ENCODE measurements at places on chromosomes 3 and 15. TPM values are rescaled to one million over a fixed set of nuclear protein-coding genes. Genes with fewer than 3 reads are reported as not detected.

DNA sequence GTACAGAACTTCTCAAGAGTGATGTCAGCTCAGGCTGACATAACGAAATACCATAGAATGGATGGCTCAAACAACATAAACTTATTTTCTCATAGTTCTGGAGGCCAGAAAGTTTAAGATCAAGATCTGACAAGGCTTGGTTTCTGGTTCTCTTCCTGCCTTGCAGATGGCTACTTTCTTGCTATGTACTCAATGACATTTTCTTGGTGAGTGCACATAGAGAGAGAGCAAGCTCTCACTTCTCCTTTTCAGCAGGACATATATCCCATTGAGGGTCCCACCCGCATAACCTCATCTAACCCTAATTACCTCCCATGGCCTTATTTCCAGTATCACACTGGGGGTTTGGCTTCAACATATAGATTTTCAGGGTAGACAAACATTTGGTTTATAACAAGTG, 1072.1 kb downstream of the PLOD2 start:
- no peak for DNase-seq

DNA sequence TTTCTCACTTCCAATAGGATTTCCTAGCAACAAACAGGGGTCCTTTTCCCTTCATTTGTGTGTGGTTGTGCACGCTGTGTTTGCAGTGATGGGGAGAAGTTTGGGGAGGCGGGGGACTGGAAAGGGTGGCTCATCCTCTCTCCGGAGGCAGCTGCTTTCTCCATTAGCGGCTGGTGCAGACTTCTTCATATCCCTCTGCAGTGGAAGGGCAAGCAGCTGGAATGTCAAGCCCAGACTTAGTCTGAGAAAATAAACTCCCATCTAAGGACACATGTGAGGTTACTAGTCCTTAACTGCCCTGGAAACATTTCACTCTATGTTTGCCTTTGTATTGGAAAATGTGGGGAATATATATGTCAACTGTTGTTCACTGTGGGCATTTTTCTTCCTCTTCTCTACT, 467.0 kb upstream of the RASGRP1 start:
- DNase-seq = no peak

DNA sequence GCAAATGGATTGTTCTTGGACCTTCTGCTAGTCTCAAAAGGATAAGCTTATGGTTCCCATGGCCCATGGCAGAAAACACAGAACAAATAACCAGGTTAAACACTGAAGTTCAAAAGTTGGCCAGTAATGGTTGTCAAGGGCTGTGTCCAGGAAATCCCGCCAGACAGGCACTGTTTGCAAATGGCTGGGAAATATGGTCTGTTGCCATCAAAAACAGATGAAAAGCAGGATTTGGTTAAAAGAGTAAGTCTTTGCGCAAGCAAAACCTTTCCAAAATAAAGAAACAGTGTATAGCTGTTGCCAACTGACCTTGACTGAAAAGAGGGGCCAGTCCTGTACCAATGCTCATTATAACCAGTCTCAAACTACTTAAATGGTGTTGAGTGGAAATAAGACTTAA, 58.6 kb downstream of the WWTR1 start:
- DNase-seq = no peak

- no peak for DNase-seq
These were observed 38.5 kb upstream of the CPB1 start for GRCh38 chr3:148789146-148789545.

GRCh38 chr3:88584451-88584850, 434.7 kb downstream of the C3orf38 start:
- no peak for DNase-seq

DNA sequence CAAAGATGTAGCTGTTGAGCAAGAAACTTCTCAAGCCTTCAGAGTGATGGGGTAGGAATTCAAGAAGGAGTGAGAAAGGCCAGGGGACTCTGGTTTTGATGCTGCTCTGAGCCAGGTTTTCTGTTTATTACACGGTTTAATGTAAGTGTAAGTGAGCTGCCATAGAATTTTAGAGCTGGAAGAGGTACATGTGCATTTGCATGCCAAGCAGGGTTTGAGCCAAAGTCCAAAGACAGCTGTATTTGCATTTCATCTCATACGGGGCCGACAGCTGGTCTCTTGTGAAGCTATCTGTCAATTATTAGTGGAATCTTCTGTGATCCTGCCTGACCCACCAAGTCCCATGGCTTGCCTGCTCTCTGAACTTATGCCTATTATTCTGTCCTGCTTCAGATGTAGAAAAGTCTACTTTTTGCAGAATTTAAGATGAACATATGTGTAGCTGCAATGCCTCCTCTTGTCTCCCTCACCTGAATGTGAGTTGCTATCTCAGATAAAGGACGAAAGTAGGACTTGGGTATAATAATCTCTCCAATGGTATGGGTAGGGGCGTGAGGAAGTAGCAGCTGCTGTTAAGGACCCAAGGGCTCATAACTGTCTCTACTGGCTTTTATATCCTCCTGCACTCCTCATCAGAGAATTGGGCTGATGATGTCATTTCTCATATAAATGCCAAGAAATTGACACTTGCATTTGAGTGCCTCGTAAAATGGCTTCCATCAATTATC, 160.0 kb downstream of the SQOR start:
- DNase-seq = no peak

C2CD4A gene
- 0.61 TPM for total RNA-seq

LSG1 gene
- 41.4 TPM for total RNA-seq

DNA sequence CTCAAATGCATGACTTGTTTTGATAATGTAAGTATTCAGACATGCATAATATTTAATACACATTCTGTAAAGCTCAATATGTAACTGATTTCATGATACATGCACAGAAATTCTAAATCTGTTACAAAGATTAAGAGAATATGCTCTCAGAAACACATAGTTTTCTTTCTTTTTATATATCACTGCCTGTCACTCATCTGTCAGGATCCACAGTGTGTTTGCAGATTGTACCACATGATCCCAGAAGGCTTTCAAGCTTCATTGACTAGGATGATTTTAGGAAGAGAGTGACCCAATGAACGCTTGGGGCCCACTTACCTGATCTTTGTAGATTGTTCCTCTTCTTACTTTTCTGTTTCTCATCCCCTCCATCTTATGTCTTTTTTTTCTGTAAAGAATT, 261.9 kb downstream of the CACNA2D3 start:
- no peak for DNase-seq

GRCh38 chr3:46852839-46853355, 10.3 kb downstream of the MYL3 start:
- peak; percentile 3 for DNase-seq

DNA sequence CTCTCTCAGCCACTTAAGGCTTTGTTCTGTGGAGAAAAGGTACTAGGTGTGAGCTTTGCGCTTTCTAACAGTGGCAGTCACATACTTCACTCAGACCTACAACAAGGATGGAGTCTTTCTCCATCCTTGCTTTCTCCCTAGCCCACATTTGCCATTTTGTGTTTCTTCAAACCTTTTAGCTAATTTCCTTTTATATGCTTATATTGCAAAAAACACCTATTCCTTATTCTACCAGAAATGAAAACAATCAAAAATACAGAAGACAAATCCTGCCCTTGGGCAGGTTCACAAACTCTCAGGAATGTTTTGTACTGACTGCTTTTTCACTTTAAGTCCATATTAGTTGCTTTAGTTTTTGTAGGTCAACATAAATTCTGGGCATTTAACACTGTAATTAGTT, 914.2 kb downstream of the SQOR start:
- no peak for DNase-seq

NR2E3 gene
- not detected for total RNA-seq

GRCh38 chr3:149792452-149793270, at the start of gene ANKUB1:
TSS of gene ANKUB1 (minus strand) at chr3:149792554. CDS start at chr3:149792366, 188 bp downstream.
- no peak for DNase-seq

GRCh38 chr3:20668411-20668810, 482.4 kb upstream of the SGO1 start:
- DNase-seq = no peak

GRCh38 chr15:68584756-68585573, 6.2 kb downstream of the CORO2B start:
- no peak for DNase-seq

DNA sequence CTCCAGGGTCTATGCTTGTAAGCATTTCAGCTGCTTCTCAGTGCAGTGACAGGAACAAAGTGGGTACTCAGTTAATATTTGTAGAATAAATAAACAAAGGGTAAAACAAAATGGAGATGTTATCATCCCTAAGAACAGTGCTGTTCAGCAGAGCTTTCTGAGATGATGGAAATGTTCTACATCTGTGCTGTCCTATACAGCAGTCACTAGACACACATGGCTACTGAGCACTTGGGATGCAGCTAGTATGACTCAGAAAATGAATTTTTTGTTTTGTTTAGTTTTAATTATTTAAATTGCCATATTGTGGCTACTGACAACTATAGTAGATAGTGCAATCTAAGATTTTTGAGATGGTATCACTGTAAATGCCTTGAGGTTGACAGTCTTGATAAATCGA, 283.8 kb upstream of the ADAMTS9 start:
- no peak for DNase-seq

- DNase-seq = no peak
These were observed 30.0 kb upstream of the SLC6A1 start for GRCh38 chr3:10962481-10963036.

- DNase-seq = no peak
These were observed 527.6 kb downstream of the DIPK2A start for GRCh38 chr3:144499001-144499930.

CPEB1 gene
- total RNA-seq = 0.16 TPM

- no peak for DNase-seq
These were observed 29.7 kb downstream of the OR4F15 start for GRCh38 chr15:101841656-101842055.

GRCh38 chr3:189792046-189792929, 161.1 kb downstream of the TP63 start:
- DNase-seq = no peak

- no peak for DNase-seq
These were observed 18.1 kb downstream of the CSRNP1 start for GRCh38 chr3:39135170-39135805.

AGBL1 gene
- 0.05 TPM for total RNA-seq

PLA2G4B gene
- total RNA-seq = 6.9 TPM

GRCh38 chr3:126543457-126544061, 15.2 kb downstream of the C3orf22 start:
- no peak for DNase-seq

GRCh38 chr3:66437341-66437929, 63.4 kb downstream of the LRIG1 start:
- DNase-seq = no peak

DNA sequence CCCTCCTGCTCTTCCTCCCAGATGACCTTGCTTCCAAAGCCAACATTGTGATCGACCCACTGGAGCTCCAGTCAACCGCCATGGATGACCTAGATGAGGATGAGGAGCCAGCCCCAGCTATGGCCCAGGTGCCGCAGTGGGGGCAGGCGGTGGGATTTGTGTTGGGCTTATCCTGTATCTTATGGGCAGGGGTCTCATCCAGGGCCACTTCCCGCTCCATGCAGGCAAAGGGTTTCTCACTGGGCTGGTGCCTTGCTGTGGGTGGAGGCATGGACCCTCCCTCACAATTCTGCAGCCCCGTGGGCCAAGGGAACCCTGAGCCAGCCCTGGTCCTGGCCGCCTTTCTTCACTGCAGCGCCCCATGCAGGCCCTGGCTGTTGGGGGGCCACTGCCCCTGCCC, 14.9 kb downstream of the AMIGO3 start:
- no peak for DNase-seq

DNA sequence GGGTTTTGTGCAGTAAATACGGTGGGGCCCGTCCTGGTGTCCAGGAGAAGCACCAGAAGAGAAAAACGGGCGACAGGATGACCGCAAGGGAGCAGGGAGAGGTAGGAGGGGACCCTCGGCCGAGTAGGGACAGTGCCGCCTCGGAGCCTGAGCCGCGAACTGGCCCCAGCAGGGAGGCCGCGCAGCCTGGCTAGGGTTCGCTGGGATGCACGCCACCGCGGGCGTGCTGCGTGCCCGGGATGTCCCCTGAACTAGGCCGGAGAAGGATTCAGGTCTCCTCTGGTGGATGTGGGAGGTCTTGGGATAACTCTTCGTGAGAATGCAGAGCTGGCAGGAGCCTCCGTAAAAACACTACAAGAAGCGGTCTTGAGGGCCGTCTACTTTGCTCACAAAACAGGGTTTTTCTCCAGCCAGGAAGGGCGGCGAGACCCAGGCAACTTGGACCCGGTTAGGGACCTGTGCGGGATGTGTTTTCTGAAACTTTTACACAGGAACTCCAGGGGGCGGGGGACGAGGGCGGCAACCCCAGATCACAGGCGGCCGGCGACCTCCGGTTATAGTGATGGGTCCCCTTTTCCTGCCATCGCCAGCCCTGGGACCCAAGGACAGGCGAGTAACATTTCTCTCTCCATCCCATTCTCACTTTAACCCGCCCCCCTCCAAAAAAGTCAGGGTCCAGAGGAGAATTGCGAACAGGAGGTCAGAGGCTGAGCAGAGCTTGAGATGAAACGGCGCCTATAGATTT, 35.5 kb downstream of the NR2F2 start:
- DNase-seq = no peak

DNA sequence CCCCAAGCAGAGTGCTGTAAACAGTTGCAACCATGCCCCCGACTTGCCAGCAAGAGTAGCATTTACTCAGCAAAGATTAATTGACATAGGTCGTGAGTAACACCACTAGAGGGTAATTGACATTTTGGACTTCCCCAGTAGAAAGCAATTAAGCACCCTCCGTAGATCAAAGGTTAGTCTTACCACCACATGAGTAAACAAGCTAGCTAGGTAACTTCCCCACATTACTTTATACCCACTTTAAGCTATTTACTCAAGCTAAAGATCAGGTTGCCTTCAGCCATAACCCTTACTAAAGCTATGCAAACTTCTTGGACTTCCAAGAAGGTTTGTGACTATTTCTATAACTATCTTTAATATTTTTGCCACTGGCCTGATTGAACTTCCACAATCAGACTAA, 1072.7 kb downstream of the OTOL1 start:
- DNase-seq = no peak

DNA sequence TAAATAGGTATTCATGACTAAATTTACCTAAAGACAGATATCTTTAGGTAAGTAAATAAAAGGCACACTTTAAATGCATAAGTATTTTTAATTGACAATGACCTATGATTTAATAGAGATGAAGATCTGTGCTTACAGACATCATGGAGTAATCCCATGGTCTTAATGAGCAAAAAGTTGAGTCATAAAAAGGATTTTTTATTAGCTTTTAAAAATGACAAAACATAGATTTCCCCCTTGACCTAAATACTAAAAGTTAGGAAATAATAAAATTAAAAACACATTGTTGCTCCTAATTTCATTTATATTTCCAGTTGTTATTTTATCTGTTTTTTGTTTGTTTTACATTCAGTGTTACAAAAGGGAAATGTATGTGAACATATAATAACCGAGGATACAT, 1005.7 kb downstream of the ROBO1 start:
- no peak for DNase-seq

DNA sequence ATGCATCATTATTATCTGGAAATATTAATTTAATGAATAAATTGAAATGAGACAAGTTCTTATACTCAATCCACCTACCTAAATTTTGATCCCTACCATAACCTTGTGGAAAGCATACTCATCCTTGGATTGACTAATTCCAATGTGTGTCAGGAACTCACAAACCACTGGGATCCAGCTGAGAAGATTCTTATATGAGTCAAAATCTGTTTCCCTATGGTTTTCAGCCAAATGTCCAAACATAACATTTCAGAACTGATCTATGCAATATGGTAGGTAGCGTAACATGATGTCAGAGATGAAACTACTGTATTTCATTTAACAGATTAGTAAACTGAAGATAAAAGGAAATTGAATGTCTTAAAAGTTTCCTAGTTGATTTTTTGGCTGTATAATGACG, 250.0 kb downstream of the PLOD2 start:
- no peak for DNase-seq

All from activated CD4-positive, alpha-beta T cell treated with anti-CD3 and anti-CD28 coated beads for 36 hours (primary cell).